Purkinje cell (primary cell): ENCODE measurements at places on chromosomes 5 and 9. TPM values are rescaled to one million over a fixed set of nuclear protein-coding genes. Genes with fewer than 3 reads are reported as not detected.

Gene PTGES2
- 6.8 and 6.9 TPM in 2 replicates for polyA plus RNA-seq

Gene C9
- 0.08 TPM in 1 of 2 replicates, not detected in the other for polyA plus RNA-seq

Gene POLR3G
- polyA plus RNA-seq = 6.1 and 6.2 TPM in 2 replicates

Gene PAPPA
- polyA plus RNA-seq = 0.29 and 1.4 TPM in 2 replicates

Gene SPATA31D4
- not detected in 2 replicates for polyA plus RNA-seq

Gene TXNDC8
- polyA plus RNA-seq = not detected in 2 replicates

Gene TAF1L
- not detected in 2 replicates for polyA plus RNA-seq

Gene PCDHGB7
- polyA plus RNA-seq = 0.35 TPM in 1 of 2 replicates, not detected in the other

Gene TAF9
- 486 and 506 TPM in 2 replicates for polyA plus RNA-seq

Gene AJM1
- polyA plus RNA-seq = not detected in 2 replicates

Gene FCN2
- polyA plus RNA-seq = not detected in 2 replicates

Gene GAS1
- 1.0 and 2.4 TPM in 2 replicates for polyA plus RNA-seq

Gene LCN1
- polyA plus RNA-seq = not detected in 2 replicates

Gene MLANA
- 0.93 TPM in 1 of 2 replicates, not detected in the other for polyA plus RNA-seq

Gene TNC
- polyA plus RNA-seq = 2.9 and 3.8 TPM in 2 replicates

Gene AK8
- 0.11 and 0.77 TPM in 2 replicates for polyA plus RNA-seq

Gene NEURL1B
- polyA plus RNA-seq = not detected in 2 replicates

Gene C9orf153
- 0.14 and 0.98 TPM in 2 replicates for polyA plus RNA-seq

Gene PDE6A
- polyA plus RNA-seq = not detected in 2 replicates

Gene FREM1
- polyA plus RNA-seq = 1.6 and 4.5 TPM in 2 replicates

Gene ZNF346
- polyA plus RNA-seq = 4.1 and 6.4 TPM in 2 replicates

Gene SLC23A1
- not detected in 2 replicates for polyA plus RNA-seq

Gene ALDH1B1
- 6.7 and 7.7 TPM in 2 replicates for polyA plus RNA-seq

Gene PCDH1
- polyA plus RNA-seq = 0.30 TPM in 1 of 2 replicates, not detected in the other

Gene GMCL2
- polyA plus RNA-seq = not detected in 2 replicates

Gene TSLP
- 0.12 TPM in 1 of 2 replicates, not detected in the other for polyA plus RNA-seq

Gene GCNT4
- polyA plus RNA-seq = 0.45 and 2.0 TPM in 2 replicates

Gene BNC2
- polyA plus RNA-seq = 0.07 and 0.20 TPM in 2 replicates

Gene PCDHGA9
- polyA plus RNA-seq = 1.1 and 1.9 TPM in 2 replicates

Gene CDH10
- 13.7 and 18.7 TPM in 2 replicates for polyA plus RNA-seq

Gene FOXD4L5
- polyA plus RNA-seq = not detected in 2 replicates

Gene LRRC70
- polyA plus RNA-seq = 0.35 TPM in 1 of 2 replicates, not detected in the other

Gene PCDH12
- polyA plus RNA-seq = 0.03 TPM in 1 of 2 replicates, not detected in the other

Gene TTC23L
- polyA plus RNA-seq = 0.29 and 0.42 TPM in 2 replicates

Gene CDC25C
- not detected in 2 replicates for polyA plus RNA-seq

Gene SEMA6A
- polyA plus RNA-seq = 2.7 and 3.3 TPM in 2 replicates

Gene ANP32B
- 13.6 and 20.2 TPM in 2 replicates for polyA plus RNA-seq

Gene IFNA13
- not detected in 2 replicates for polyA plus RNA-seq

Gene NSUN2
- polyA plus RNA-seq = 7.0 and 11.1 TPM in 2 replicates

Gene CDX1
- polyA plus RNA-seq = not detected in 2 replicates

Gene SPINK6
- polyA plus RNA-seq = 1,307 and 2,131 TPM in 2 replicates
